ENCODE measurements at places on chromosomes 4 and X.
A peak's percentile ranks its signal among the peaks of the same experiment; 100 is the strongest.

GRCh38 chrX:103722505-103722904, 11.8 kb downstream of the TMEM31 start:
- no peak for DNase-seq

DNA sequence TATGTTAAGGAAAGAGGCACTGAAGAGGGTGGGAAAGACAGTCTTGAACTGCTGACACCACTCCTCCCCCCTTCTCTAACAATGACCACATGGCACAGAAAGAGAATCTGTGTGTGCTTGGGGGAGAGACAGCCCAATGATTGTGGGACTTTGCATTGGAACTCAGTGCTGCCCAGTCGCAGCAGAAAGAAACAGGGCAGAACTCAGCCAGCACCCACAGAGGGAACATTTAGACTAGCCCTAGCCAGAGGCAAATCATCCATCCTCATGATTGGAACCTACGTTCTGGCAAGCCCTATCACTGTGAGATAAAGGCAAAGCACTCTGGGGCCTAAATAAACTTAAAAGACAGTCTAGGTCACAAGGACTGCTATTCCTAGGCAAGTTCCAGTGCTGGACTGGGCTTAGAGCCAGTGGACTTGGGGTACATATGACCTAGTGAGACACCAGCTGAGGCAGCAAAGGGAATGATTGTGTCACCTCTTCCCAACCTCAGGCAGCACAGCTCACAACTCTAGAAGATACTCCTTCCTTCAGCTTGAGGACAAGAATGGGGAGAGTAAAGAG, 132.8 kb upstream of the S100G start:
- no peak for DNase-seq

GRCh38 chr4:81845761-81846160, 374.1 kb upstream of the RASGEF1B start:
- DNase-seq, result no peak

- no peak for DNase-seq
Observed at GRCh38 chrX:132876523-132877338, 81.7 kb downstream of the HS6ST2 start.

DNA sequence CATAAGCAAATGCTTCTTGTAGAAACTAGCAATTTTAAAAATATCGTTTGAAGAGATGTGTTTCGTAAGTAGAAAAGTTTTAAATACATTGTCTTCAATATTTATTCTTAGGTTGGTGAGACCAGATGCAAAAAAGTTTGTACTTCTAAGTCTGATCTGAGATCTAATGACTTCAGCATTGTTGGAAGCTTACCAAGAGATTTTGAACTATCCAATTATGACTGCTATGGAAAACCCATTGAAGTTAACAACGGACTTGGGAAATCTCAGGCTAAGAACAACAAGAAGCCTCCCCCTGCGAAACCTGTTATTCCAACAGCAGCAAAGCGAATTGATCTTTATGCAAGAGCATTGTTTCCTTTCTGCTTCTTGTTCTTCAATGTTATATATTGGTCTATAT, 50.2 kb upstream of the GRIA2 start:
- DNase-seq, result no peak

DNA sequence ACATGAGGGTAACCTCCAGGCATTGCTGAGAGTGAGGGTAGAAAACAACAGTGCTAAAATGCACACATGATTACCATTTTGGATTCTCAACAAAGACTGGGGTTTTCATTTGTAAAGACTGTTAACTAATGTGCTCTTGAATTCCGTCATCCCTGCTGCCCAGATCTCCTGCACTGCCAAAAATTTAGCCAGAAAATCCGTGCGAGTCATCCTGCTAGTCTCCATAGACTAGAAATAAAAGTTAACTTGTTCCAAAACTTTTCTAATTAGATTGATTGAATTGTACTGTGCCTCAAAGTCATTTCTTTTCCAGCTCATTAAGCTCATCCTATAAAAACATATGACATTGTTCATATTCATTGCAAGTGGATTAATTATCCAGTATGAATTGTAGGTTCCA, 99.8 kb downstream of the ARSF start:
- DNase-seq, result no peak

- DNase-seq, result peak; percentile 21
Observed at GRCh38 chr4:7876201-7876875, 63.3 kb downstream of the AFAP1 start.

GRCh38 chrX:154412468-154412867, 1.1 kb downstream of the TAFAZZIN start:
- peak; percentile 23 for DNase-seq

DNA sequence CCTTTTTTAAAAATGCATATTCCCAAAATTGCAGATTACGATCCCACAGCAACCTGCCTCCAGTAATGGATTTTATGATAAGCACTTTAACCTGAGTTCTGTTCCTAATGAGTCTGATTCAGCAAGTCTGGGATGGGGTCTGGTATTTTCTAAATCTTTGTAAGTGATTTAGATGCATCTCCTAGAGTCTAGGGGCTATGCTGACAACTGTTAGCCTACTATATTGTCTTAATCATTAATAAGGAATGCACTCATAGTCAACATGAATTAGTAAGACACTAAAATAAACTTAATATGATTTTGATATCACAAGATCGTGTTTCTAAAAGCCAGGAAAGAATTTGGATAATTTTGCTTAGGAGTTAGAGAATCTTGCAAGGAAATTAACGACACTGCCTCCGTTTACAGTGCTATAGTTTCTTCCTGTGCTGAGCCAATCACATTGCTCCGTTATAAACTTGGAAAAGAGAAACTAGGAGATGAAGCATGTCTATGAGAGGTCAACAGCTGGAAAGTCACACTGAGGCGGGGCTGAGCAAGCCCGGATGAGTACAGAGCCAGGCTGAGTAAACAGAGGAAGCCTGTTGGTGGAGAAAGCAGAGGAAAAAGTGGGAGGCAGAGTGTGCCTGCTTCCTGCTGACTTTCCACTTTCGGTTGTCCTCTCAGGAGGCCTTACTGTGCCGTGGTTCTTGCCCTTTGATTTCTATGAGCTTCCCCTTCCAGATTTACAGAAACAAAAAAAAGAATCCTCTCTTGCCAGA, 5.4 kb downstream of the SCARB2 start:
- DNase-seq, result peak; percentile 65

DNA sequence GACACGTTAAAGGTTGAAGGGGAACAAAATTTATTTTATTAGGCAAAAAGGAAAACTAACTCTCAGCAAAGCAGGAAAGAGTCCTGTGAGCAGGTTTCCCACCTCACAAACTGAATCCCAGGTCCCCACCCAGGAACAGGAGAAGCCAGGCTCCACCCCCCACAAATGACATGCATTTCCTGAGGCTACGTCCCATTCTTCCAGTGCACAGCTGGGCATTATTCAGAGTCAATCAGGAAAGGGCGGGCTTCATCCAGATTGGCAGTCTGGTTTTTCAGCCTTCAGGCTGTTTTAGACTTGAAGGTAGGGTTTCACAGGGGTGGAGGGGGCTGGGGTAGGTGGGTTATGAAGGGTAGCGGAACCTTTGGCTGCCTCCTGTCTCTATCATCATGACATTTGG, 11.9 kb upstream of the ASIC5 start:
- DNase-seq, result no peak

DNA sequence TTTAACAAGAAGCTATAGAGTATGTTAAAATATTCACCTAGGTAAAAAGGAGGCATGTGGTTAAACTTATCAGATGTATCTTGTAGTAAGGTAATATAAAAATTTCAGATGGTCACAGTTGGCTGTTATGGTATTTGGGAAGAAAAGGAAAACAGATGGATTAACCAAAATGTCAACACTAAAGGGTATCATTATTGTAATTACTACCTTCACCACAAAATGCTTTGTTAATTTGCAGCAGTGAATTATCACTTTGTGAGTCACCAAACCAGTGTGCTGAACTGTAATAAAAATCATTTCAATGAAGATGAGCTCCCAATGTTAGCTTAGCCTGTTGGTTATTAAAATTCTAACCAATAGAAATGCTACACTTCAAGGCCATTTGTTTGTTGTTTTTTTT, 233.9 kb downstream of the RPA4 start:
- no peak for DNase-seq

- no peak for DNase-seq
Observed at GRCh38 chrX:15468036-15468435, 25.1 kb downstream of the PIR start.

- no peak for DNase-seq
Observed at GRCh38 chr4:39821951-39822350, 124.0 kb downstream of the UBE2K start.

- no peak for DNase-seq
Observed at GRCh38 chr4:56463711-56464110, 3.7 kb upstream of the SRP72 start.

GRCh38 chrX:136588036-136588435, 56.0 kb downstream of the VGLL1 start:
- DNase-seq, result no peak

DNA sequence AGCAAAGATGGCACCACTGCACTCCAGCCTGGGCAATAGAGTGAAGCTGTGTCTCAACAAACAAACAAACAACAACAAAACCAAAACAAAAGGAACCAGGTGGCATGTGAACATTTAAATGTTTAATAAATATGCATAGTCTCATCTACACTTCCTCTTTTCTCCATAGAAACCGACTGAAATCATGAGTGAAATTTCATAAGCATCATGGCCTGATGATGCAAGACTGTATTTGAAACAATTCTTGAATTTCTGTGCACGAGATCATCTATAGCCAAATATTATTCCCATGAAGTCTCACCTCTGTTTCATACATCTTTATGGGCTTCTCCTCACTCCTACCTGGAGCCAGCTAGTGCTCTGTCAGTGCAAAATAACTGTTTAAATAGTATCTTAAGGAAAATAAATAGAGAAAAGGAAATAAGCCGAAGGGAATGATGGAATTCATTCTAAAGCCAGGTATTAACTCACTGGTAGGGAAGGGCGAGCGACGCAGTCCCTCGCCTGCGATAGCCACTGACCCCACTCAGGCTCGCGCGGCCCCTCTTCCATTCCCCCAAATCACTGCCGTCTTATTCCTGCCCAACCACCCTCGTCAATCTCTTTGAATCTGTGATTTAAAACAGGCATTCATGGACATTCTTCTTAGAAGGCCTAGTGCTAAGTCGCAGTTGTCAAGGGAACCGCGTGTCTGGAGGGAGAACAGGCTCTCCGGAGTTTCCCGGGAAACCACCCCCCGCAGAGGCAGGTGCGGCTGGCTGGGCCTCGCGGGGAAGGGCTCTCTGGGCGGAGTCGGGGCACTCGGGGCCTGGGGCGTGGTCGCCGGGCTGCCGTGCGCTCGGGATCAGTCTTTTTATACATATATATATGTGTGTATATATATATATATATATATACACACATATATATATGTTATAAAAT, 52.4 kb upstream of the TRIM2 start:
- DNase-seq, result peak; percentile 41

DNA sequence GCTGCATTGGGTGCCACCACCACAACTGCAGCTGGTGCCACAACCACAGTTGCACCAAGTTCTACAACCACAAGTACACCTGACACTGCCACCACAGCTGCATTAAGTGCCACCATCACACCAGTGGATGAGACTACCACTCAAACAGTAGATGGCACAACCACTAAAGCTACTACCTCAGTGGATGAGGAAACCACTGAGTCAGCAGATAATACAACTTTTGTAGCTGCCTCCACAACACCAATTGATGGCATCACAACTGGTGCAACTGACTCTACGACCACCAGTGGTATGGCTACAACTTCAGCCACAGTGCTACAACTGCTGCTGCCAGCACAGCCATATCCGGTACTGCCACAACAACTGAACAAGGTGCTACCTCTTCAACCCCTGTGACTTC, 35.1 kb upstream of the CABS1 start:
- DNase-seq, result no peak

GRCh38 chr4:102493794-102494193, 7.4 kb upstream of the NFKB1 start:
- DNase-seq, result no peak

GRCh38 chrX:124127496-124127895, 166.0 kb downstream of the STAG2 start:
- DNase-seq, result no peak

- no peak for DNase-seq
Observed at GRCh38 chr4:95141361-95141760, 383.6 kb downstream of the BMPR1B start.

- DNase-seq, result no peak
Observed at GRCh38 chrX:119478504-119478903, 10.3 kb downstream of the SLC25A5 start.

- DNase-seq, result peak; percentile 75
Observed at GRCh38 chr4:8594097-8595038, 1.8 kb downstream of the CPZ start.

- no peak for DNase-seq
Observed at GRCh38 chr4:184024637-184025036, 119.5 kb downstream of the STOX2 start.

DNA sequence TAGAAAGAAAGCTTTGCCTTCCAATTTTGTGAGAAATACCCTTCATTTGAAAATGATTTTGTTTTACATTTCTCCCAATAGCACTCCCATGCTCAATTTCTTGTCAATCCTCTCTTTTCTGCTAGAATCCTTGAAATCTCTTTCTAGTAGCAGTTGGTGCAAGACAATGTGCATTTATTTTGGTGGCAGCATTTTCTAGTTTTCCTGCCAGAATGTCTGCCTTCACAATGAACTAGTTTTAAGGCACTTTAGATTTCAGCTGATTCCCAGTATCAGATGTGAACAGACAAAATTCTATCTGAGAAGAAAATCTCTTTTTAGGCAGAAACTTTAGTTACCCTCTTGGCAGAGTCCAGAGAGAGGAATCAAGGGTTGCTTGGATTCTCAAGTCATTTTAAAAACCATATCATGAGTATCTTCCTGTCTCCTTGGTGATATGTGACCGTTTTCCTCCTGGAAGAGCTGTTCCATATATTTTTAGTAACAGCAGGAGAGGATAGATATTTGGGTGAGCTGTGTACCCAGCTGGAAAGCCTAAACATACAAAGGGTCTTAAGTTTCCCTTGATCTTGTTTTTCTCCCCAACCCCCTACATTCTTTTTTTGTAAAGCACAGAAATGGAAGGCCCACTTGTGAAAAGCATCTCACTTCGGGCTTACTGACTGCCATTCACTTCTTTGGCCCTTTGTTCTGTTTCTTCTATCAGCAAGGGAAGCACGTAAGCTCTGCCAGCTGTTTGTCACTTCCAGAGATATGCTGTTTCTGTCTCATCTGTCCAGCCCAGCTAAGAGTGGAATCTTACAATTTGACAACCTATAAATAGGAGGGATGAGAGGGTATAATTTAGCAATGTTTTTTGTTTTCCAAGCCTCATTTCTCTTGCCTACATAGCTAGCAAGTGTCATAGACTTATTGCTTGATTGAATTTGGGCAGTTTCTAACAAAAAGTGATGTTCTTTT, 38.7 kb downstream of the TSPAN7 start:
- DNase-seq, result no peak

DNA sequence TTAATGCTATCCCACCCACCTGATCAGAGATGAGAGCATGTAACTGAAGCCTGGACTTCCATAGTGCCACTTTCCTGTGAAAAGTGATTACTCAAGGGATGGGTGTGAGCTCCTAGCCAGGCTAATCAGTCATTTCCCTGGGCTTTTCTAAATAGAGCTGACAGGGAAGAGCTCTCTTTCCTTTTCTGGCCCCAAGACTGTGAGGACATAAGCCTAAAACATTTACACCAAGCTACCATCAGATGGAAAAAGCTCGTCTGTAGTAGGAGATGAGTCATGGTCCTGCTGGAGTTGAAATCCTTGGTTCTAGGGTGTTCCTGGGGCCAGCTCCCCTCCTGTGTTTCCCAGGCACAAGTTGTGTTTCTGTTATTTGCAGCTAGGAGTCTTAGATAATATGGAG, 52.4 kb upstream of the NDP start:
- DNase-seq, result no peak

Data from endothelial cell (in vitro differentiated cells).